Renal pelvis (tissue), 12 donors: ENCODE measurements at places on chromosomes 2 and 18.

DNA sequence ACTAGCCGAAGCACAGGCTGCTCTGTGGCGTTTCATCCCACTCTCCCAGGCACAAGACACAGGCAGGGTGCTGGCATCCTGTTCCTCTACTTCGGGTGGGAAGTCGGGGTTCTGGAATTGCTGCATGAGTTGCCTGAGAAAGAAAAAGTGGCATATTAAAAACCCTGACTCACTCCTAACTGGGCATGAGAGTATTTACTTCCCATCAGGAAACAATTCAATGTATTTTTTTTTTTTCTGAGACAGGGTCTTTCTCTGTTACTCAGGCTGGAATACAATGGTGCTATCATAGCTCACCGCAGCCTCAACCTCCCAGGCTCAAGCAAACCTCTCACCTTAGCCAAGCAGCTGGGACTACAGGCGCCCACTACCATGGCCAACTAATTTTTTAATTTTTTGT is 7.4 kb downstream of the ODC1 start:
- DNase-seq = no peak

DNA sequence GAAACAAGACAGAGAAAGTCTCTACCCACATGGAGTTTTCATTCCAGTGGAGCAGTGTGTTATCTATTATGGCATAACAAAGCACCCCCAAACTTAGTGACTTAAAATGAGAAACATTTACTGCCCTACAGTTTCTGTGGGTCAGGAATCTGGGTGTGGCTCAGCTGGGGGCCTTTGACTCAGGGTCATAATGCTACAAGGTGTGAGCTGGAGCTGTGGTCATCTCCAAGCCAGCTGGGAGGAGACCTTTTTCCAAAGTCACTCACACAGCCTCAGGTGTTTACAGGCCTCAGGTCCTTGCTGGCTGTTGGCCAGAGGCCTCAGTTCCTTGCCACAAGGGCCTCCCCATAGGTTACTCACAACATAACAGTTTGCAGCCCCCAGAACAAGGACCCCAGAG is 169.2 kb downstream of the ETAA1 start:
- DNase-seq = no peak

DNA sequence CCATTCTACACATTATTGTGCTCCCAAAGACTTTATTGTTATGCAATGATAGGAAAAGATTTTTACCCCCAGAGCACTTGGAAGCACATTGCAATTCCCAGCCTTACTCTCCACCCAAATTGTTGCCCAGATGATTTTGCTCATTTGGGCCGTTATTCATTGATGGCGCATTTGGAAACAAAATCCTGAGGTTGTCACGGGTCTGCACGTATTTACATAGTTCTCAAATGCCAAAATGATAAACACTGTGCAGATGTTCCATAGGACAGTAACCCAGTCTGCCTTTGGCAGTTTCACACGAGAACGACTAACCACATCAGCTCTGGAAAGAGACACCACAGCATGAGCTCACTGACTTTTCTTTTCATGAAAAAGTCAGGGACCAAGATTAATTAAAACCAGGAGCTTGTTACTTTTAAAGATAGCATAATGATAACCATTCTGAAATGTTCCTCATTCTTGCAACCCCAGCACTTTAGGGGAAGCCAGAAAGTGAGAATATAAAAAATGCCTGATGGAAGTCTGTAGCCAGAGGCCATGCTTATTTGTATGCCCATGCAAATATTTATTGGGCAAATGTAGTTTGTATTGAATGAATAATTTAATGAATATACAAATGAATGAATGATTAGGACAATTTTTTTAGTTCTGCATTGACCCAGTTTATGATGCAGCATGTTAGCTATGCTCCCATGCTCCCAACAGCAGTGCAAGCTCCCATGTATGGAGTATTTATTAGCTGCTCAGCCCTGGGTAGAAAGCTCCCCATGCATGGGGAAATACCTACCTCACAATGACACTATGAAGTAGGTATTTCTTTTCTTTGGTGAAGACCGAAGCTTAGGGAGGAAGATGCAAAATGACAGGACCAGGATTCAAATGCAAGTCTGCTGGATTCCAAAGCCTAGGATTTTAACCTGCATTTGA is 84.6 kb downstream of the MAIP1 start:
- peak; percentile 20 for DNase-seq

DNA sequence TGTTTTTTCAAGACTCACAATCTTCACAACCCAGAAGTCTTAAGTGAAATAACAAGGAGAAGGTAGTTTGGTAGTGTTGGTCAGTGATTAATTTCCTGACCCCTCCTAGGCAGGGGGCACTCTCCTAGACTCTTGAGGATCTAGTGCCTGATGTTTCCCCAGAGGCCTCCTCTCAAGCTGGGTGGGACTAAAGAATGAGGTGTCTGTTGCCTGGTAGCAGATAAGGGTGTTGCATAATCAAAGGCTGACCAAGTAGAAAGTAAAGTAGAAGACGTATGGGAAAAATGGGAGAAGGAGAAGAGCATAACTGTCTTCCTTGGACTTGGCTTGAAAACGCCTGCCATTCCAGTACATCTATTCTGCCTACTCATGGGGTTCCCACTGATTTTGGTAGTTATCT is 37.8 kb downstream of the VIT start:
- DNase-seq = no peak

DNA sequence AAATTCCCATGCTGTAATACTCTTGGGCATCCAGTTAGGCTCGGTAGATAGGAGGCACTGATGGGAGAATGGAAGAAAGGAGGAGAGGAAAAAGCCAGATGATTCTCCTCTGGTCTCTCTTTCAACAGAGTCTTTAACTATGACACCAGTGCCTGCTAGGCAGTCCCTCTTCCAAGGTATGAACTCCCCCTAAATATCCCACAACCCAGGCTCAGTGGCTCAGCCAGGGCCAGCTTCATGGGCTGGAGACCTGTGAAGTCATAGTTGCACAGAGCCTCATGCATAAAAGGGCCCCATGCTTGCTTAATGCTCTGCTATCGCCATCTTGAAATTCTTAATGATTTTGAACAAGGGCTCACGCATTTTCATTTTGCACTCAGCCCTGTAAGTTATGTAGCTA is 869.2 kb upstream of the GCFC2 start:
- DNase-seq = no peak
